Right lung (tissue), 10 donors: ENCODE measurements at places on chromosomes 3 and 15. TPM values are rescaled to one million over a fixed set of nuclear protein-coding genes. Genes with fewer than 3 reads are reported as not detected.

Gene GPR149
- not detected for polyA plus RNA-seq

Gene HRG
- 0.13 TPM for polyA plus RNA-seq

Gene KBTBD13
- polyA plus RNA-seq, result 0.31 TPM

Gene CTDSPL
- 106 TPM for polyA plus RNA-seq

Gene CCDC80
- polyA plus RNA-seq, result 91.9 TPM

Gene TTC21A
- polyA plus RNA-seq, result 10.5 TPM
